Hematopoietic multipotent progenitor cell treated with erythropoietin and hydrocortisone succinate and interleukin-3 and kit ligand, for 17 days (in vitro differentiated cells): ENCODE measurements at places on chromosomes 3 and 15.
A peak's percentile ranks its signal among the peaks of the same experiment; 100 is the strongest.

GRCh38 chr3:16496408-16497222, 16.9 kb downstream of the RFTN1 start:
- DNase-seq = no peak

- no peak for DNase-seq
Observed at GRCh38 chr3:170804078-170804477, 65.9 kb downstream of the RPL22L1 start.

GRCh38 chr3:113222451-113223086, 11.2 kb downstream of the BOC start:
- no peak for DNase-seq

DNA sequence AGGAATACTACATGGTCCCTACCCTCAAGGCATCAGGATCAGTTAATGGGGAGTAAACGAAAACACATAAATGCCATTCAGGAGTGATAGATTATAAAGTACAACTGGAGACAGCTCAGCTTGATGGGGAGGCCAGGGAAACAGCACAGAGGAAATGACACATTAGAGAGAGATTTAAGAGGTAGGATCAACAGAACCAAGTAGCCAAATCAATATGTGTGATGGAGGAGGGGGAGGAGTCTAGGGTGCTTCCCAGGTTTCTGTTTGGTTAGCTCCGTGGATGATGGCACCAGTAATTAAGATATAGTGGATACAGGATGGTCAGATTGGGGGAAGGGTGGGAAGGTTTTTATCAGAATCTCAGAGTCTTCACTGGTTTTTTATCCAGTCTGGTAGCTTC, 229.5 kb upstream of the ROPN1 start:
- no peak for DNase-seq

DNA sequence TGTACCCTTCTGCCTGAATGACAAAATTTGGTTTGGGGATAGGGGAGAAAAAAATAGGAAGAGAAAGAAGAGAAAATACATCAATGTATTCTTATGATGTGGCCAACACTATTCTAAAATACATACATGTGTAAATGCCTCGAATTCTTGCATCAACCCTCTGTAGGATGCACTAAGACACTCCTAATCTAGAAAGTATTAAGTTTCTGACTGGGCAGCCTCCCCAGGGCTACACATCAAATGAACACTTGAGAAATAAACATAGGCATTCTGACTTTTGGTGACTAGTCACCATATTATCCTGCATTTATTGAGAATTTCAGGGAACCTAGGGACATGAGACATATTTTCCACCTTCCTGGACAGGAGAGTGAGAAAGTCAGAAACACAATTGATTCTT, 109.2 kb downstream of the CPNE4 start:
- no peak for DNase-seq

- DNase-seq = no peak
Observed at GRCh38 chr3:3074551-3075257, 35.5 kb downstream of the IL5RA start.

GRCh38 chr3:98791341-98792325, 28.5 kb downstream of the ST3GAL6 start:
- no peak for DNase-seq

DNA sequence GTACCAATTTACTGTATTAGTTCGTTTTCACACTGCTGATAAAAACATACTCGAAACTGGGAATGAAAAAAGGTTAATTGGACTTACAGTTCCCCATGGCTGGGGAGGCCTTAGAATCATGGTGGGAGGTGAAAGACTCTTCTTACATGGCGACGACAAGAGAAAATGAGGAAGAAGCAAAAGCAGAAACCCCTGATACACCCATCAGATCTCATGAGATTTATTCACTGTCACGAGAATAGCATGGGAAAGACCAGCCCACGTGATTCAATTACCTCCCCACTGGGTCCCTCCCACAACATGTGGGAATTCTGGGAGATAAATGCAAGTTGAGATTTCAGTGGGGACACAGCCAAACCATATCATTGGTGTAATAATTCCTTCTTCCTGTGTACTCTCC, 69.6 kb downstream of the C3orf20 start:
- DNase-seq = no peak

DNA sequence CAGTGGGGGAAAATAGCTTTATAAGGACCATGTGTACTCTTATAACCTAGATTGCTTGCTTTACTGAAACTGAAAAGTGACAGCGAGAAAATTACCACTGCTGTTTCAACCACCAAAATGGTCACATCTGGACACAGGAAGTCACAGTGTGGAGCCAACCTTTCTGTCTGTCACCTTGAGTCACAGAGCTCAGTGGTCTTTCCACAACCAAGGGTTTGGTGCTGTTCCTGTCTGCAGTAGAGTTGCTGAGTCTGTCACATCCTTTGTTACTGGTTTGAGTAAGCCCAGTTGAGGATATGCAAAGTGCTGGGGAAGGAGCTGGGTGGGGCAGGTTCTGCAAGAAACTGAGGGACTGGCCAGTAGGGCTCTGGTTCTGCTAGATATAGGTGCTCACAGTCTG, 139.1 kb upstream of the EIF1B start:
- no peak for DNase-seq

GRCh38 chr15:93179072-93179471, 90.1 kb upstream of the RGMA start:
- no peak for DNase-seq

GRCh38 chr15:91886878-91887277, 33.4 kb downstream of the SLCO3A1 start:
- DNase-seq = no peak

DNA sequence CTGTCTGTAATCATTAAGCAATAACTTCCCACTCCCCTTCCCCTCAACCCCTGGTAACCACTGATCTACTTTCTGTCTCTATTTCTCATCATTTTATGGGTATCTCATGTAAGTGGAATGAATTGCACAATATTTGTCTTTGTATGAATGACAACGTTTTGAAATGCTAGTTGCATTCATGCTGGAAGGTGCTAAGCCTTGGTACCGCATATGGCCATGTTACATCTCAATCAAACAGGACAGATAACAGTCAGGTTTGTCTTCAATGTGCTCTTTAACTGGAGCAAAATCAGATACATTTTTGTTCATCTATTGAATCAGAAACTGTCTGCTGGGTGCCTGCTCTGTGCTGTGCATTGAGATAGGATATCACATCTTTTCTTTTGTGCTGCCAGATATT, 134.2 kb downstream of the AGBL1 start:
- no peak for DNase-seq

GRCh38 chr3:160450846-160451245, 1.3 kb upstream of the TRIM59 start:
- DNase-seq = no peak

DNA sequence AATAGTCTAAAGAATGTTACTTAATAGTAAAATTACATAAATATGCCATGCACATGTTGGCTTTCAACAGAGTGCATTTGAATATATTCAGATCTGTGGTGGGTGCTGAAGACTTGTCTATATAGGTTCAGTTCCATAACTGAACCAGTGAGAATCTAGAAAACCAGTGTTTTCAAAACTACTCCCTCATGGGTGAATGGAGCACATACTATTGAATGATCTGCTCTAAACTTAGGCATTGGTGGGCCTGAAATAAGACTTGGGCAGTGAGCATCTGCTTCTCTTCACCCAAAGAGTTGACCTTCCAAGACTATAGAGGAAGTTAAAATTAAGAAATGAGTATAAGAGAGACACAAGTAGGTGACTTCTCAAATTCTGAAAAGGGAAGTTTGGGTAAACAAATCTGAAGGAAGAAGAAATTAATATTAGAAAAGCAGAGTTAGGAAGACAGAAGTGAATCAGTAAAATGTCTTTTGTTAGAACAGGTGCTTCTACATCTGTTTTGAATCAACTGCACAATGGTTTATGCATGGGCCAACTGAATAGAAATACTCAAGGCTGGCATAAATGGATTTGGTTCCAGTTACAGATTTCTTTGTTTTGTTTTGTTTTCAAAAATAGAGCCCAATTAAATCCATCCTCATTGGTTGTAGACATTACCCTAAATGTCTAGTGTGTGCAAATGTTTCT, 19.3 kb downstream of the ALCAM start:
- no peak for DNase-seq

DNA sequence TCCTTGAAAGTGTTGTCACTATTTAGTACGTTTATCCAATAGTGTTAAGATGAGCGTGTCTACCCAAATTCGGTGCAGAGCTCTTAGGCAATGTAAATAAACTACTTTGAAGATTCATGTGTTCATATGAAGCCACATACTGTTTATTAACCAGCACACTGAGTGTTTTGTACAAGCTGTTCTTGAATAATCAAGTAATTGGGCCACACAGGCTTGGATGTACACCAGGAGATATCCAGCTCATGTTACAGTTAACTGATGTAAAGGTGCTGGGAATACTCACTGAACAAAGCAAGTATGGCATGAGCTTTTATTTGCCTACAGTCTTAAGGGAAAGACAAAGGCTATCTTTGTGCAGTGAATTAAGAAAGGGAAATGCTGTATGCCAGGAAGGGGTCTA, 632 bp upstream of the DHX36 start:
- DNase-seq = peak; percentile 43

DNA sequence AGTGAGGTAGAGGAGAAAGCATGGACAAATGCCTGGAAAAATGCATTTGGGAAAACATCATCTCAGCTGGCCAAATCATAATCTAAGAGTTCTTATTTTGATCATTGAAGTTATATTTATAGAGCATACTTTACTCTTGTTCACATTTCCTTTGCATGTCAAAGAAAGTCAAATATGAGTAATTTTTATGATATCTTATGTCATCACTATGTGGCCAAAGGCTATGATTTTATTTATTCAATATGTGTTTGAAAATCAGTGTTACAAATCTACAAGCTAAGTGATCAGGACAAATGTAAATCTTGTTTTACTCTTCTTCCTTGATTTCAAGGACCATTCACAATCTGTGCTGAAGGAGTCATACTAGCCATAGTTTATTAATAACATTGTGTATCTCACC, 237.2 kb upstream of the DPH6 start:
- no peak for DNase-seq

- DNase-seq = no peak
Observed at GRCh38 chr3:73521734-73522336, 102.9 kb downstream of the PDZRN3 start.

DNA sequence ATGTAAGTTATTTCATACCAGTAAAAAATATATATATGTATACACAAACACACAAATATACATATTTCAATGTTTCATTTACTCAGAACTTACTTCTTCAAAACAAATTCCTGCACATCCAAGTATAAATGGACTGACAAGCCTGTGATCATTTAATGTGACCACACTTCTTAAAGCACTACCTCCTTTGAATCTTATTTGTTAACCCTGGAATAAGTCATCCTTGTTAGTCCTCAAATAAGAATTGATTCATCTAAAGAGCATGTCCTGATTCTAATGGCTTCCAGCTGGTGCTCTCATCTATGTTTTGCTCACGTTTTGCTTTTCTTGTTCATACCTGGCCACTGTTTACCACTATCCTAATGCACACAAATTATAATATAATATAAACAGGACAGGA, 103.9 kb upstream of the UBP1 start:
- DNase-seq = no peak

DNA sequence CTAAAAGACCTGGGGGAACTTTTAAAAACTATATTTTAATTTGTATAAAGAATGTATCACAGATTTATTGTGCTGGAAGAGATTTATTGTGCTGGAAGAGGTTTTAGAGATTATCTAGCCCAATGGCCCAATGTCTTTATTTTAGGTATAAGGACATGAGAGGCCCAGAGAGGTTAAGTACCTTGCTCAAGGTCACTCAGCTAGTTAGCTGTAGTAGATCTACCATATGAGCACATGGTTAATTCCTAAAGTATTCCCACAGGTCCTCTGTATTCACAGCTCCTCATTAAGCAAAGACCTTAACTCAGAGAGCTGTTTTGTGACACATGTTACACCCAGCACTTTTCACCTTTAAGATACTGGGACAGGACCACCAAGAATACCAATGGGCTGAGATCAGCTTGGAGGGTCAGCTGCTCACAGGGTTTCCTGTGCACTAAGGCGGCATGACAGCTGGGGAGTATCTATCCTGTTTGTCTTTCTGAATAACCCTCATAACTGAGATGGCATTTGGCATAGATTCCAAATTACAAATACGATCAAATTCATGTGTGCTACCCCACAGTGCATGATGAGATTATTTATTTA, 143.1 kb upstream of the TBL1XR1 start:
- no peak for DNase-seq

- no peak for DNase-seq
Observed at GRCh38 chr3:68878962-68879361, 53.4 kb downstream of the TAFA4 start.

GRCh38 chr15:69407719-69408400, 6.3 kb upstream of the KIF23 start:
- DNase-seq = no peak

DNA sequence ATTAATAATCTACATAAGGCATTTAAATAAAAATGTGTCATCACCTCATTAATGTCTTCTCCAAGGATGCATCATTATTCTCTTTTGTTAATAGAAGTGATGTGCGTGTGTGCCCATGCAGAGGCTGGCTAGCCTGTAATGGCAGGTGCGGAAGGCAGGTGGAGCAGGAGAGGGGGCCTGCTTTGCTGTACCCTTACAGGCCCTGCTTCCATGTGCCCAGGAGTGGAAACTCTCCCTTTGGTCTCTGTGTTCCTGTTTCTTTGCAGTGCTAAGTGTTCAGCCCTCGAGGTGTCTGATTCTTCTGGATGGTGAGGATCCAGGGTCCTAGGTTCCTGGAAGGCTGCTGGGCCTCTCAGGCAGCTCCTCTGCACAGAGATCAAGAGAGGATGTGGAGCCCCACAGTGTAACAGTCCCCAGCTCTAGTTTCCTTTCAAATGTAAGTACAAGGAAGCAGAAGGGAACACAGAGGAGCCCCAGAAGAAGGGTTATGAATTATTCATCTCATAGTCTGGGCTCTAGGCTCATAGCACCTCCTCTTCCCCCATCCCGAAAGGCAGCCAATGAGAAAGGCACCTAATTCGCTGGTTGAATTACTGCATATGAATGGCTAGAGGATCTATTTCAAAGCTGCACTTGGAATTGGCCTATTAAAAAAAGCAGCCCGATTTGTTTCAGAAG, 39.2 kb upstream of the AGBL1 start:
- DNase-seq = no peak

GRCh38 chr15:101120987-101121386, 130.9 kb downstream of the CHSY1 start:
- DNase-seq = no peak

DNA sequence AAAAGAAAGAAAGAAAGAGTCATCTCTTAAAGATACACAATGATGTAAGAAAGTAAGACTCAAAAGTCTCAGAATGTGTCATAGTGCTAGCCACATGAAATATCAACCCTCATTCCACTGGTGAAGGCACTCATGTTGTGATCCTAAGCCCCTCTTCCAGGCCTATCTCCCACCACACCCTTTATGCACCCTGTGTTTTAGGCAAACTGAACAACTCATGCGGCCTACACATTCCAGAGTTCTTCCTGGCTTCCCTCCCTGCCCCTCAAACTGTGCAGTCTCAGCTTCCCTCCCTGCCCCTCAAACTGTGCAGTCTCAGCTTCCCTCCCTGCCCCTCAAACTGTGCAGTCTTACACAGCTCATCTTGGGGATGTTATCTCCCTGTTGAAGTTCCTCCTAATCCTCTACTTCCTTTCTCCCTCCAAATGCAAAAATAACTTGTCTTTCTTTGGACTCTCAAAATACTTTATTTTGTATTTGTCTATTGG, 69.0 kb upstream of the FNDC3B start:
- DNase-seq = no peak

- DNase-seq = no peak
Observed at GRCh38 chr3:70608434-70608833, 296.0 kb upstream of the MDFIC2 start.

GRCh38 chr3:72446218-72447058, 401.8 kb downstream of the SHQ1 start:
- DNase-seq = peak; percentile 72

- DNase-seq = no peak
Observed at GRCh38 chr3:61612211-61613194, 51.1 kb downstream of the PTPRG start.

GRCh38 chr15:49320351-49320750, 102.7 kb upstream of the FGF7 start:
- no peak for DNase-seq
